ENCODE measurements at places on chromosomes 12 and 14.

DNA sequence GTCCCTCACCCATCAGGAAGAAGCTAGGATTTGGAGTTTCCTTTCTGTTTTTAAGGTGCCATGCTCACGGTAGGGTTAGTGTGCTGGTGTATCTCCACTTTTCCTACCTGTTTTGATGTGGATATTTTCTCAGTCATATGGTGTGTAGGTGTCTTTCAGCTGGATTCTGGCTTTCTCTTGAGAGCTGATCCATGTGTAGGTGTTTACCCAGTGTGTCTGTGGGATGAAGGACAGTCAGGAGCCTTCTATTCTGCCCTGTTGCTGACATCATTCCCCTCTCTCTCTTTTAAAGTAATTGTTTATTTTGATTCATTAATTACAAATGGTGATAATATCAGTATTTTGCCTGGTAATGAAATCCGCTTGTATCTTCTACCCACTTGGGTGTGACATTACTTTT lies 22.8 kb downstream of the TMX1 start:
- no peak for DNase-seq

DNA sequence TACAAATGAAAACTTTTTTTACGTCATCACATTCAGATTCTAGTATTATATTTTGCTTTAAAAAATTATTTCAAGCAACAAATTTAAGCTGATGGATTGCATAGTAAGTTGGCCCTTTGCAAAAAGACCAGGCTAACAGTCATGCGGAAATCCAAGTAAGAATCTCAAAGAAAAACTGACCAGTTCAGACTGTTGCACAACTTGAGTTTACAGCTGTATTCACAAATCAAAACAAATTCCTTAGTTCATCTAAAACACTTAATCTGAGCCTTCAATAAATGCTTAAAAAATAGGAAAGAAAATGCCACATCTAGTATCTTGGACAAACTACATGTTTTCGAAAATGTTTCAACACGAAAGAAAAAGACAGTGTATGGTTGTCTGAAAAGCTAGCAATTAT lies 847 bp downstream of the CCDC59 start:
- no peak for DNase-seq

- no peak for DNase-seq
Observed at GRCh38 chr12:116274551-116275375, 2.7 kb downstream of the MED13L start.

GRCh38 chr12:5884285-5884684 lies 60.8 kb downstream of the ANO2 start:
- DNase-seq: no peak

DNA sequence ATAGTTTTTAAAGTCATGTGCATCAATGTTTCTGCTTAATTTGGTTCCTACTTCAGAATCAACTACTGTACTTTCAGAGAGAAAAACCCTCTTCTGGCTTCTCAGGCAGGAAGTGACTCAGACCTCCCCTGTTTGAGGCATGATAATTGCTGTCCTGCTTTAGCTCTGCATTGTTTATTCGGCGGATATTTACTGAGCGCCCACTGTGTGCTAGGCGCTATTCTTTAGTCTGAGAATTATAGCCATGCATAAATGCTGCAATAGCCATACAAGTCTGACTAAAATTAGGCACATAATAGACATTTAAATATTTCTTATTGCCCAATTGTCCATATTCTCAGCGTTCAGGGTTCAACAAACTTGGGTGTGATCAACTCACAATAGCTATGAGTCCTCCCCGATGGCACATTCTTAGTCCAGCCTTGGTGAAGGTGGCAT lies 6.1 kb upstream of the AMIGO2 start:
- no peak for DNase-seq

DNA sequence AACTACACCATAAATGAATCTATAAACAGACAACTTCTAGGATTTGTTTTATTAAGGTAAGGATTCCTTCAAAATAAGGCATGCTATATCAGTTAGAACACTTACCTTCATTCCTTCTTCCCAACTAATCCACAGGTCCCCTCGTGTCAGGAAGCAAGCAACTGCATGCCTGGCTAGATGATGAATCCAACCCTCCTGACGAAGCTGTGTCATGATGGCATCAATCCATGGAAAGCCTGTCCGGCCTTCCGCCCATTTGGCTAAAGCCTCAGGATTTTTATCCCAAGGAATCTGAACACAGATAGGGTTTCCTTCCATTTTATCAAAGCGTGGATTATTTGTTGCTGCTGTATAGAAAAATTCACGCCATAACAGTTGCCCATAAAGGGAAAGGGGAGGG lies 12.5 kb upstream of the MTERF2 start:
- no peak for DNase-seq

GRCh38 chr12:10453156-10453555 lies at the start of gene KLRC1:
Gene KLRC1, minus strand, starts transcription at chr12:10453377. Its CDS starts 2,221 bp downstream, at chr12:10451156.
- no peak for DNase-seq

DNA sequence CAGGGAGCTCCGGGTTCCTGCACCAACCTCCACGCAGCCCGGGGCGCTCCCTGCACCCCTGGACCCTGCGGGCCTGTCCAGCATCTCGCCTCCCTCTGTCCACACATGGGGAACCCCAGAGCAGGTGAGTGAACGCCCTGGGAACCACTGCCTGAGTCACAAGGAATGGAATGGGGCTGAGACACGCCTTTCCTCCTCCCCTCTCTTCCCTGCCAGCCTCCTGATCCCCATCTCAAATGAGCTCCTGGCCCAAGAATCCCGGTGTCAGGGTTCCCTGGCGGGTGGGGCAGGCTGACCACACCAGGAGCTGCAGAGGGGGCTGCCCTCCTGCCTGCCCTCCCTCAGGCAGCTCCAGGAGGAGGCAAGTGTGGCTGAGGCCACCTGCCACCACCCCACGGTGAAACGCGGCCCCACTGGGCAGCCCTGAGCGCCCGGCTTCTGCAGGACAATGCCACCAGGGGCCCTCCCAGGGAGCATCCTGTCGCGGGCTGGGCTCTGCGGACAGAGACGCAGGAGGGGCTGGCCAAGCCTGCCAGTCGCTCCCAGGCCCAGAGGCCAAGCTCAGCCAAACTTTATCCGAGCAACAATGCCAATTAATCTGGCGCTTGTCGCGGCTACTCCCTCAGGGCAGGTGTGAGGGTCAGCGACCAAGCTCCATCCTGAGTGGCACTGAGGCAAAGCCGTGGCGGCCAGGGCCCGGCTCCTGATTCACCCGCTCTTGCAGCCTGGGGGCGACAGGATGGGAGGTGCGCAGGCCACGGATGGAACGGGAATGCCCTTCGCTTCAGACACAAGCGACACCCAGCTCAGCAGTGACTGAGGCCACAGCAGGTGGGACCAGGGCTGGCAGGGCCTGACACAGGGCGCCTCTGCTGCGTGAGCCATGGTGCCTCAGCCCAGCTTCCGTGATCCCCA lies 44.3 kb downstream of the GALNT9 start:
- DNase-seq: no peak

DNA sequence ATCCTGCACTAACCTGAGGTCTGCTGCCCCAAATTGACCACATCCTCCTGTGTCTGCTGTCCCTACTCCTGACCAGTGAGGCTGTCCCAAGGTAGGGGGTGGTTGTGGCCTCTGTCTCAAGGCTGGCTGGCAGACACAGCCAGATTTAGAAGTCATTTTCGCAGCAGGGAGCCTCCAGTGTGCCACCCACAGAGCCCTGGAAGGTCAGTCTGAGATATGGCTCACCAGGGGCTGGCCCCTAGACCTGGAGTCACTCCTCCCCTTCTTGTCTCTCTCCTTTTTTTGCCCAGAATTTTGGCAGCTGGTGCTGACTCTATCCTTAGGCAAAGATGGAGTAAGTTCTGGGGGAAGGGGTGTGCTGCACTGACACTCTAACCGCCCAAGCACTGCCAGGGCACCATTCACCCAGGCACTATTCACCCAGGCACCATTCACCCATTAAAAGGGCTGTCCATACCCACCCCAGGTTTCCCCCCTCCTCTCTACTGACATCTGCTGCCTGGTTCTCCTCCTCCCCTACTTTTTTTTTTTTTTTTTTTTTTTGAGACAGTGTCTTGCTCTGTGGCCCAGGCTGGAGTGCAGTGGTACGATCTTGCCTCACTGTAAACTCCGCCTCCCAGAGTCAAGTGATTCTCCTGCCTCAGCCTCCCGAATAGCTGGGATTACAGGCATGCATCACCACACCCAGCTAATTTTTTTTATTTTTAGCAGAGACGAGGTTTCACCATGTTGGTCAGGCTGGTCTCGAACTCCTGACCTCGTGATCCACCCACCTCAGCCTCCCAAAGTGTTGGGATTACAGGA lies 7.7 kb downstream of the DDN start:
- DNase-seq: no peak

- DNase-seq: no peak
Observed at GRCh38 chr14:69131176-69131575, 21.7 kb downstream of the DCAF5 start.

- DNase-seq: peak; percentile 35
Observed at GRCh38 chr12:12726555-12727093, 9.5 kb downstream of the CDKN1B start.

DNA sequence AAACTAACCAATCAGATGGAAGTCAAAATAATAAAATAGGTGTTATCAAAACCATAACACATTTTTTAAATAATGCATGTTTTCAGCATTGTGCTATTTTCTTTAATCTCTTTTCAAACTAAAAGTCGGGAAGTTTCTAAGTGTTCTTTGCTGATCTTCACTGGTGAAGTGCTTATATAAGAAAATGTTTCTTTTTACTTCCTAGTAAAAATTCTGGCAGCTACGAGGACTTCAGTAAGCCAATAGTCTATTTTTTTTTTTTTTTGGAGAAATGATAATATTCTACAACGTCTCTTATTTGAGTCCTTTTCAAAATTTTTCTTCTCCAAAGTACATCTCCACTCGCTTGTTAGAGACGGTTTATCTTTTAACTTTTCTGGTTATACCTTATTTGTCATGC lies 448.0 kb downstream of the SLC6A15 start:
- no peak for DNase-seq

DNA sequence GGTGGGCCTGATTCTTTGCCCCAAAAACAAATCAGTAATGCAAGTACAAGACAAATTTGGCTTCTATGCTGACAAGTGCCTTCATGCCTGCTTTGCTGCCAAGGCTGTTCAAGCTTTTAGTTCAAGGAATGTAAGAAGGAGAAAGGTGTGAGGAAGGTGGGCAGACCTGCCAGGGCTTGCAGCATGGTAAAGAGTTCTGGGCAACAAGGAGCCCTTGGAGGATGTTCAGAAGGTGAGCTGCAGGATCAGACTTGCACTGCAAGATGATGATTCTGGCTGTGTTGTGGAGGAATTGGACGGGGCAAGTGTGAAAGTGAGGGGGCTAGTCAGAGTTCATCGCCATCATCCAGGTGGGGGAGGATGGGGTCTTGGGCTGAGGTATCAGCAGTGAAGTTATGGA lies 167.9 kb downstream of the NUAK1 start:
- no peak for DNase-seq

- no peak for DNase-seq
Observed at GRCh38 chr12:85005615-85006014, 30.5 kb downstream of the TSPAN19 start.

GRCh38 chr12:11853126-11853525 lies 203.7 kb downstream of the ETV6 start:
- DNase-seq: no peak

GRCh38 chr14:56474419-56475022 lies 105.1 kb upstream of the TMEM260 start:
- peak; percentile 35 for DNase-seq

Measured in GM12865 (cell line).